ENCODE measurements at places on chromosomes 6 and 20. TPM values are rescaled to one million over a fixed set of nuclear protein-coding genes. Genes with fewer than 3 reads are reported as not detected.

DNA sequence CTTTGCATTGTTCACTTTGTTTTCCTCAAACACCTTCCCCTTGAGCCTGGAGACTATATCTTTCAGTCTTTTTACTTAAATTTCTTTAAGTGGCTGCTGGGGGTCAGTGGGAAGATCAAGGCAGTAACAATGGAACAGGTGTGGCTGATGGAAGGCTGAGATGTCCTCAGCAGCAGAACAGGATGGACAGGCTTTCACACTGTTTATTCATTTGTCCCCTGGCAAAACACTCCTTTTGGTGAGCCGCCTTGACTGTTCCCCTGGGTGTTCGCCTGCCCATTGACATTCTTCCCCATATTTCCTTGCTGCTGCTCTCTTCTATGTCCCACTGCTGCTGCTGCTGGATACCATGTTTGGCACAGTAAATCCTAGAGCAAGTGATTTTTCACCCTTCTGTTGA, 38.1 kb downstream of the RNF144B start:
- H3K27me3 ChIP-seq, result no peaks in the 10 kb centered on the region
- no peak overlapping the region for H3K27ac ChIP-seq
- no peak overlapping the region for H3K4me3 ChIP-seq
- DNase-seq, result no peak

The LGSN gene
- not detected for total RNA-seq

The COL19A1 gene
- under 0.01 TPM for total RNA-seq

DNA sequence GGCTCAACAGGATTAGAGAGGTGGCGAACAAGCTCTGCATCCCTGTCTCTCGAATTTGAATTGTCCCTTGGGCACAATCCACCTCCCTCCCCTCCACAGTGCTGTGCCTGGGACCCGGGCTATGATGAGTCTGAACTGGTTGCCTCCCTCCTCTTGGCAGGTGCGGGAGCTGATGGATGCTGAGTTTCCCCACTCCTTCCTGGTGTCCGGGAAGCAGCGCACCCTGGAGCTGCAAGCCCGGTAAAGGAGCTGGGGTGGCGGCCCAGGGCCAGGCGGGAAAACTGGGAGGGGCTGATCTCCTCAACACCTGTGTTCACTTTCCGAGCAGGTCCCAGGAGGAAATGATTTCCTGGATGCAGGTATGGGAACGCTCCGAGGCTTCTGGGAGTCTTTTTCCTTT, 14.9 kb downstream of the FGD2 start:
- DNase-seq, result no peak
- H3K4me3 ChIP-seq, result no peak overlapping the region
- no peaks in the 10 kb centered on the region for H3K4me1 ChIP-seq
- H3K27me3 ChIP-seq, result no peaks in the 10 kb centered on the region

DNA sequence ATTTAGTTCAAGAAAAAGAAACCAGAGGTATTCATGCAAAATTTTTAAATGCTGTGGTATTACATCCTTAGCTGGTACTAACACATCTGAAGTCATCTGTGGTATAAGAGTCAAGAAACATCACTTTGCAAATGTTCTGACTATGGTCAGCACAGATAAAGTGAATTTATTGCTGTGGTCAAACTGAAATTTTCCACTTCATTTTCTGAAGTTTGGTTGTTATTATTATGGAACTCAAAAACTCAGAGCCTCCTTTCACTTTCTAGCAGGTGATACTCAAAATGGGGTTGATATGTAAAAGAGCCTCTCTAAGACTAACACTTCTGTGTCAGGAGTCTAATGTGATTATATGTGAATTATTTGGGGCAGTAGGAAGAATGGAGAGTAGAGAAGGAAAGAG, 257.8 kb downstream of the RNGTT start:
- no peaks in the 10 kb centered on the region for H3K36me3 ChIP-seq
- H3K4me3 ChIP-seq, result no peak overlapping the region
- no peaks in the 10 kb centered on the region for H3K4me1 ChIP-seq
- H3K27ac ChIP-seq, result no peak overlapping the region
